ENCODE measurements at places on chromosomes 6 and 20.

- no peak for DNase-seq
Measured at GRCh38 chr6:57315851-57316250, 1.6 kb upstream of the PRIM2 start.

DNA sequence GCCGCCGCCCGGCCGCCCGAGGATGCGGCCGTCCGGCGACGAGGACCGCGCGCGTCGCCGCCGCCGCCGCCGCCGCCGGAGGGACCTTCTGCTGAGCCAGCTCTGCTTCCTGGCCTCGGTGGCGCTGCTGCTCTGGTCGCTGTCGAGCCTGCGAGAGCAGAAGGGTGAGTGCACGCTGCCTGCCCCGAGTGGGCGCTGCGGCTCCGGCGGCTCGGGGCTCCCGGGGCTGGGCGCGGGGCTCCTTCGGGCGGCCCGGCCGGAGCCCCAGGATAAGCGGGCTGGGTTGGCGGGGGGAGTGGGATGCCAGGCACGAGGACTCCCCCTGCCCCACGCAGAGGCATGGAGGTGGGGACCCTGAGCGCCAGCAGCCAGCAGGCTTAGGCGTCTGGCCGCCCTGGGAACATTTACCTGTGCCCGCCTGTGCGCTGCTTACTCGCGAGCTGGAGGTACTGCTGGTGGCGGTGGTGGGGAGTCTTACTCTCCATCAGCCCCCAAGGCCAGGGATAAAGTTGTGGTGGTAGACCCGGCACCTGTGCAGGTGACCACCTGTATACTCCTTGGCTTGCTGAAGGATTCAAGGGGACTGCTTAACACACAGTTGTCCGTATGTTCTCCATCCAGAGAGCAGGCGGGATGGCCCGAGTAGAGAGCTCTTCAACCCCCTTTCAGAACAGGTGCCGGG lies 520 bp downstream of the SLC24A3 start:
- DNase-seq: no peak

DNA sequence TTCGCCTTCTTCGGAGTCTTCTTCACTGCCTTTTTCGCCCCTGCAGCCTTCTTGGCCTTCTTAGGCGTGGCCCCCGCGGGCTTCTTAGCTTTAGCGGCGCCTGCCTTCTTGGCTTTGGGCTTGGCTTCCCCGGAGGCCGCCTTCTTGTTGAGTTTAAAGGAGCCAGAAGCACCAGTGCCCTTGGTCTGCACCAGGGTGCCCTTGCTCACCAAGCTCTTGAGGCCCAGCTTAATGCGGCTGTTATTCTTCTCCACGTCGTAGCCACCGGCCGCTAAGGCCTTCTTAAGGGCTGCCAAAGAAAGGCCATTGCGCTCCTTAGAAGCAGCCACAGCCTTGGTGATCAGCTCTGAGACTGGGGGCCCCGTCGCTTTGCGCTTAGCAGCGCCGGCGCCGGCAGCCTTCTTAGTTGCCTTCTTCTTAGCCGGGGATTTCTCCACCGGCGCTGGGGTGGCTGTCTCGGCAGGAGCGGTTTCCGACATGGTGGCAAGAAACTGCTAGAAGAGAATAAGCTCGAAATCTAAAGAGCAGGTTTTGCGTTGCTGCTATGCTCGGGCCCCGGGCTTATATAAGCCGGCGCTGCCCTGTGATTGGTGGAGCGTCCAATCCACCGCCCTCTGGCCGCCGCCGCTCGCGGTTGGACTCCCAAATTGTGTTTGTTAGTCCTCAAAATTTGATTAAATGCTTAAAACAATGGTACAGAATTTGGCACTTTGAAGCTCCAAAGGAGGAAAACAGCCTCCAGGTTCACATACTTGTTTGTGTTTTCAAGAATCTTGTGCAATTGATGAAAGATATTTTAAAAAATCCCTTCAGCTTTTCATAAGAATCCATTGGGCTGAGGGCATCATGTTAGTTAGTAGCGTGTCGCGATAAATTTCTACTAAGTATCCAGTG lies 44.9 kb downstream of the OR2B2 start:
- peak; percentile 68 for DNase-seq

DNA sequence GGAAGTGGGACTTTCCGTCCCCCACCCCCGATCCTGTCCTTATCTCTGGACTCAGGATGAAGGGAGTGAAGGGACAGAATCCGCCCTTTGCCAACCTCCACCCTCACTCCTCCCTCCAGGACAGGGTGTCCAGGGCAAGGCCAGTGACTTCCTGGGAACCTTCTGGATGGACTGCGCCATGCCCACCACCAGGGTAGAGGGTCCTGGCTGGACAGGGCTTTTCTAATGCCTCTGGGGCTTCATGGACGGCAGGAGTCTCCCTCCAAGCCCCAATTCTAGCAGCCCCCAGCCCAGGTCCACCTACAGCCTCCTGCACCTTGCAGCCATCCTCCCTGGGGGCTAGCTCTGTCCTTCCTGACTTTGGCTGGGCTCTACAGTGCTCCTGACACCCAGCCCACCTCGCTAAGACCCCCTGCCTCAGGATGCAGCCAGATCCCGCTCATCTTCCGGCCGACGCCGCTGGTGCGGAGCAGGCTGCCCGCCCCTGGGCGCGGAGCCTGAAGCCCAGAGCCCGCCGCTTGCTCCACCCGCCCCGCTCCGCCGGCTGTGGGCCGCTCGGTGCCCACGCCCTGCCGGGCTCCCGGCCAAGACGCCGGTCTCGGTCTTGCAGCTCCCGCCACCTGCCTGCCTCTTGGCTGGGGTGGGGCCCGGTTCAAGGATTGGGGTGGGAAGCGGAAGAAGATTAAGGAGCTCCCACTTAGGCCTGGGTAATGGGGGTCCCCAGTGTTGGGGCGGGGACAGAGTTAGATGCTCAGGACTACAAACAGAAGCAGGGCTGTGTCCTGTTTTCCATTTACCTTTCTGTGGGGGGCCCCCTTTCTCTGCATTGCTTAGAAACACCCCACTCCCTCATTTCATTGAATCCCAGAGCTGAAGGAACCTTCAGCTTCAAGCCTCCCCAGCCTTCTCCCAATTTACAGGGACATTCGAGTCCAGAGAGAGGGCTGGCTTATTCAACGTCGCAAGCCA lies 72.8 kb downstream of the MDGA1 start:
- peak; percentile 35 for DNase-seq

- no peak for DNase-seq
Measured at GRCh38 chr6:24032896-24033688, 92.9 kb upstream of the NRSN1 start.

- no peak for DNase-seq
Measured at GRCh38 chr6:21200134-21200870, 393.2 kb upstream of the SOX4 start.
